Esophagus squamous epithelium (tissue), 5 donors: ENCODE measurements at places on chromosomes 3 and 15.

- no peak overlapping the region for H3K27ac ChIP-seq
- DNase-seq = no peak
- no peaks in the 10 kb centered on the region for H3K4me1 ChIP-seq
- no peak overlapping the region for H3K4me3 ChIP-seq
- no peaks in the 10 kb centered on the region for H3K27me3 ChIP-seq
- H3K36me3 ChIP-seq = no peaks in the 10 kb centered on the region
Observed at GRCh38 chr3:97353176-97353575, 411.4 kb upstream of the ARL6 start.

DNA sequence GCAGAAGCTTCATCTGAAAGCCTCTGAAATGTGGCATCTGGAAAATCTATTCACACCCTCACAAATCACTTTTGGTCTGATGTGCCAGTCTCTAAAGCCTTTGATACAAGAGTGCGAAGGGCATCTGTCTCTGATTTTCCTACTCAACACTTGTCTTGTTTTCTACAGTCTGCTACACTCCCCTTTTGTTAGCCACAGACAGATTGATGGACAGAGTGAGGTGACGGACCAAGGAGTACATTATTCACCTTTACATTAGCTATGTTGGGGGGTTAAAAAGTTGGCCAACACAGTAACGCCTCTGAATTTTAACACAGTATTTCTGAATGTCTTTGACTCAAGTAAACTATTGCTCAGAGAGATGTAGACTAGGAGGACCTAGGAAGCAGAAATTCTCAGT is 63.1 kb downstream of the TNIK start:
- DNase-seq = no peak
- no peaks in the 10 kb centered on the region for H3K4me1 ChIP-seq
- H3K27ac ChIP-seq = no peak overlapping the region
- H3K36me3 ChIP-seq = no peaks in the 10 kb centered on the region

- no peak overlapping the region for H3K27ac ChIP-seq
- no peaks in the 10 kb centered on the region for H3K36me3 ChIP-seq
- H3K4me1 ChIP-seq = no peaks in the 10 kb centered on the region
- H3K27me3 ChIP-seq = no peaks in the 10 kb centered on the region
- H3K4me3 ChIP-seq = no peak overlapping the region
- DNase-seq = no peak
Observed at GRCh38 chr3:79162653-79163052, 605.1 kb downstream of the ROBO1 start.

GRCh38 chr15:75416584-75416983 is 34.9 kb downstream of the SIN3A start:
- H3K4me3 ChIP-seq = no peak overlapping the region
- H3K27ac ChIP-seq = no peak overlapping the region
- DNase-seq = no peak
- H3K27me3 ChIP-seq = no peaks in the 10 kb centered on the region
- peaks cover 36% of the 10 kb centered on the region for H3K4me1 ChIP-seq

DNA sequence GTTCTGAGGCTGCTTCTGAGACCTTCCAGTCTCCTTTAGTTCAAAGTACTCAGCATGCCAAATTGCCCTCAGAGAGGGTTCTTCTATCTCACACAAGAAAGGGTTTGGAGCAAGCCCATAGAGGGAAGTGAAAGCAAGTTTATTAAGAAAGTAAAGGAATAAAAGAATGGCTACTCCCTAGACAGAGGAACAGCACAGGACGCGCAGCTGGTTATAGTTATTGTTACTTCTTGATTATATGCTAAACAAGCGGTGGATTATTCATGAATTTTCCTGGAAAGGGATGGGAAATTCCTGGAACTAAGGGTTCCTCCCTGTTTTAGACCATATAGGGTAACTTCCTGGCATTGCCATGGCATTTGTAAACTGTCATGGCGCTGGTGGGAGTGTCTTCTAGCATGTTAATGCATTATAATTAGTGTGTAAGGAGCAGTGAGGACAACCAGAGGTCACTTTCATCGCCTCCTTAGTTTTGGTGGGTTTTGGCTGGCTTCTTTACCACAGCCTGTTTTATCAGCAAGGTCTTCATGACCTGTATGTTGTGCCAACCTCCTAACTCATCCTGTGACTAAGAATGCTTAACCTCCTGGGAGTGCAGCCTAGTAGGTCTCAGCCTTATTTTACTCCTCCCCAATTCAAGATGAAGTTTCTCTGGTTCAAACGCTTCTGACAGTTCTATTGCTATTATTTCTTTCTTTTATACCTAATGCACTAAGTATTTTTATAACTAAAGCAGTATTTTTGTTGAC is 26.3 kb downstream of the SCN11A start:
- no peak overlapping the region for H3K27ac ChIP-seq
- no peaks in the 10 kb centered on the region for H3K36me3 ChIP-seq
- no peaks in the 10 kb centered on the region for H3K27me3 ChIP-seq
- no peaks in the 10 kb centered on the region for H3K4me1 ChIP-seq
- no peak overlapping the region for H3K4me3 ChIP-seq
